ENCODE measurements at places on chromosomes 6 and 20. TPM values are rescaled to one million over a fixed set of nuclear protein-coding genes. Genes with fewer than 3 reads are reported as not detected.

The AIG1 gene
- total RNA-seq: 22.8 TPM

The EYA2 gene
- total RNA-seq: 7.6 TPM

The SLC4A11 gene
- 1.4 TPM for total RNA-seq

- H3K27ac ChIP-seq: no peak overlapping the region
- H3K27me3 ChIP-seq: no peaks in the 10 kb centered on the region
These were observed 1.3 kb upstream of the PGC start for GRCh38 chr6:41748542-41748941.

GRCh38 chr6:139742671-139743070, 368.2 kb upstream of the CITED2 start:
- H3K4me1 ChIP-seq: no peaks in the 10 kb centered on the region
- H3K27ac ChIP-seq: no peak overlapping the region
- no peaks in the 10 kb centered on the region for H3K36me3 ChIP-seq
- no peak overlapping the region for H3K4me3 ChIP-seq

DNA sequence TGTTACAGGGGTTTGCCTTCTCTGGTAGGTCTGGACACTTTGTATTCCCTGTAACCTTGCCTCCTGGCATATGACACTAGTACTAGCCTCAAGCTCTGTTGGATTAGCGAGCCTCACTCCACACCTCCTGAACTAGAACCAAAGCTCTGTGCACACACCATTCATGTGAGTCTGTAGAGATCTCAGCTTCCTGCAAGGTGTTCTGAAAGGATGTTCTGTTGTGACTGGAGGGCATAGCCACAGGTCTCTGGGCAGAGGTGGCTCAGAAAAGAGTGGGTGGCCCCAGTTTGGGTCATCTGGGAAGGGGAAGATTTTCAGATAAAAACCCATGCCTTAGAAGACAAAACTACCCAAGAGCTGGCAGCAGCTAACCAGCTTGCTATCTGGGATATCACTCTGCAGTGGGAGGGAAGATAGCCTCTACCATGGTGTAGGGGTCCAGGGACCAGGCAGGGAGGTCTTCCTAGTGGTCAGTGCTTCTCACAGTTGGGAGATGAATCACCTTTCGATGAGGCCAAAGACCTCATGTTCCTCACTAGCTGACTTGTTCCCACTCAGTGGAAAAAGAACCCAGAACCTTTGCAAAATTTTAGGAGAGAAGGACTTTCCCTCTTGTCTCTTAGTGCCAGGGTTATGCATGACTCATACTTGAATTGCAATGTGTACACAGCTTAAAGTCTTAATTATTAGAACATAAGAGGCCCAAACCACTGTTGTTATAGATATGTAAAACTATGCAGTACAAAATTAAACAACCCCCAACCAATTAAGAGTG, 41.4 kb downstream of the HLA-F start:
- no peak overlapping the region for H3K27ac ChIP-seq
- no peaks in the 10 kb centered on the region for H3K36me3 ChIP-seq
- H3K27me3 ChIP-seq: no peaks in the 10 kb centered on the region
- no peak for DNase-seq

DNA sequence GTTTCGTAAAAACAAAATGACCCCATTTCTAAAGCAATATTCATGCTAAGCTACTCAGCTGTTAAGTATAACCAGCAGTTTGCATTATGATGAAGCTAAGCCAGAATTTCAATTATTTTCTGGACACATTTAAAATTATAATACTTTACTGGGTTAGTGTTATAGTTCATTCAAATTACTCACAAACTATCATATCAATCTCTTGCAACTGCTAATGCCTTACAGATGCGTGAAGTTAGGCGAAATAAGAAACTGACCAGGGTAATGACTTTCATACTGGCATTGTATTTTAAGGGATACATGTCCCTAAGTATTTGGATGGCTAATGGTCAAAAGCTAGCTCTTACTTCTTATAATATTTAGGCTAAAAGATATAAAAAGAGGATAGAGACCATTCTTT, 249.6 kb downstream of the TSHZ2 start:
- no peak for DNase-seq
- no peak overlapping the region for H3K4me3 ChIP-seq
- no peaks in the 10 kb centered on the region for H3K4me1 ChIP-seq
- H3K36me3 ChIP-seq: no peaks in the 10 kb centered on the region

GRCh38 chr6:131182991-131183425, 47.7 kb downstream of the AKAP7 start:
- no peaks in the 10 kb centered on the region for H3K27me3 ChIP-seq
- H3K36me3 ChIP-seq: no peaks in the 10 kb centered on the region
- DNase-seq: no peak
- no peaks in the 10 kb centered on the region for H3K4me1 ChIP-seq

The SRSF12 gene
- not detected for total RNA-seq

The MDC1 gene
- 13.5 TPM for total RNA-seq

- no peaks in the 10 kb centered on the region for H3K36me3 ChIP-seq
- H3K4me3 ChIP-seq: no peak overlapping the region
- peaks cover 7% of the 10 kb centered on the region for H3K4me1 ChIP-seq
- peaks cover 41% of the 10 kb centered on the region for H3K27me3 ChIP-seq
- H3K27ac ChIP-seq: no peak overlapping the region
- DNase-seq: no peak
These were observed 30.5 kb upstream of the PHACTR3 start for GRCh38 chr20:59573837-59574236.

GRCh38 chr6:97841763-97842162, 558.7 kb upstream of the MMS22L start:
- H3K27me3 ChIP-seq: no peaks in the 10 kb centered on the region
- no peak for DNase-seq
- H3K4me3 ChIP-seq: no peak overlapping the region
- H3K4me1 ChIP-seq: no peaks in the 10 kb centered on the region
- no peak overlapping the region for H3K27ac ChIP-seq

- DNase-seq: no peak
- H3K27me3 ChIP-seq: no peaks in the 10 kb centered on the region
- H3K27ac ChIP-seq: no peak overlapping the region
- H3K4me3 ChIP-seq: no peak overlapping the region
- H3K4me1 ChIP-seq: no peaks in the 10 kb centered on the region
- no peaks in the 10 kb centered on the region for H3K36me3 ChIP-seq
These were observed 25.6 kb upstream of the IL17A start for GRCh38 chr6:52160472-52161104.

The LYRM2 gene
- 17.8 TPM for total RNA-seq

DNA sequence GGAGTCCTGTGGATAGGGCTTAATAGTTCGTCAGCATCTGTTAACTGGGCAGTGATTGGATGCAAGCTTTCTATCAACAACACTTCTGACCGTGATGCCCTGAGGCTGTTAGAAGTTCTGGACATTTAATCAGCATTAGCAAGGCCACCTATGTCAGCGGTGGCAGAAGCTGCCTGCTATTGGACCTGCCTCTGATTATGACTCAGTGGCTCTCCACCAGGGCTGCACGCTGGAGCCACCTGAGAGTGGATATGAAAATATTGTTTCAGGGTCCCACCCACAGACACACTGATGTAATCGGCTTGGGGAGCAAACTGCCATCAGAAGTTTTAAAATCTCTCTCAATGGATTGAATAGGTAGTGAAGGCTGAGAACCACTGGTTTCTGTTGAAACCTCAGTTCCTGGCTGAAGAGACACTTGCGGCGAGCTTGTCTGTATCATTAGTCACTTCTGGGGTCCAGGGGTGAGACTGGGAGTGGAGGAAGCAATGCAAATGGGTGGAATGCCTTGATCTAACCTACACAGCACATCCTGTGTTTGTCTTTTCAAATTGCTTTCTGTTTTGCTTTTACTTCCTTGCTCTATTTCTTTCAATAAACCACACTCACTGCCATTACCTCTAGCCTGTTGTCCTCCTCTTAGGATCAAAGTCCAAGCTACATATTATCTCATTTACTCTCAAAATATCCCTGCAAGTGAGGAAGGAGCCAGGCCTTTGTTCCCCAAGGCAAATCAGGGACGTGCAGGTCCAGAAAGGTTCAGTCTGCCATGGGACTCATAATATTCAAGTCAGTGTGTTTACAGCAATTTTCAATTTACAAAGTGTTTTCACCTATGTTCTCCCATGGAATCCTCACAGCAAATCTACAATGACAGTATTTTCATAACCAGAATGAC, 4.2 kb downstream of the CLIC5 start:
- H3K27ac ChIP-seq: peak overlapping the region; percentile 91
- H3K36me3 ChIP-seq: no peaks in the 10 kb centered on the region
- peaks cover 18% of the 10 kb centered on the region for H3K4me1 ChIP-seq

GRCh38 chr6:128516514-128516898, 3.9 kb downstream of the PTPRK start:
- H3K27ac ChIP-seq: peak overlapping the region; percentile 59
- H3K4me1 ChIP-seq: peaks cover 31% of the 10 kb centered on the region
- H3K4me3 ChIP-seq: no peak overlapping the region
- H3K27me3 ChIP-seq: peaks cover 4% of the 10 kb centered on the region
- no peak for DNase-seq

The EFCAB8 gene
- total RNA-seq: not detected

DNA sequence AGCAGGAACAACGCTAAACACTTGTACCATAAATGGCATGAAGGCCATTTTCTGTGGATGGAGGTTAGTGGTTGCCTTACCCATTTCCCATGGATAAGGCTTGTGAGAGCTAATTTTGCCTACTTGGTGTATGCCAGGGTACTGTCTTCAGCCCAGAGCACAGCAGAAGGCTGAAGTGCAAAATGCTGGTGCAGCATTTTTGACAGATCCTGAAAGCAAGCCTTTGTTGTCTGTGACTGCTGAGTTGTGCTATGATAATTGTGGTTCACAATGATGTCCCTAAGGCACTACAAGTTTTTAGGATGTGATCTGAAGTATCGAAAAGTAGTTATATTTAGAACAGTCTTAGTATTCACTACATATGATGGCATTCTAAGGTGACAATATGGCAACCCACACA, 14.7 kb upstream of the HMGN3 start:
- no peaks in the 10 kb centered on the region for H3K4me1 ChIP-seq
- no peak overlapping the region for H3K27ac ChIP-seq
- no peaks in the 10 kb centered on the region for H3K36me3 ChIP-seq
- H3K27me3 ChIP-seq: no peaks in the 10 kb centered on the region
- no peak for DNase-seq

- H3K4me3 ChIP-seq: no peak overlapping the region
- no peaks in the 10 kb centered on the region for H3K27me3 ChIP-seq
- DNase-seq: peak; percentile 43
- H3K27ac ChIP-seq: no peak overlapping the region
- H3K4me1 ChIP-seq: no peaks in the 10 kb centered on the region
- no peaks in the 10 kb centered on the region for H3K36me3 ChIP-seq
These were observed 203.6 kb upstream of the GMDS start for GRCh38 chr6:2448826-2449571.

- H3K4me1 ChIP-seq: no peaks in the 10 kb centered on the region
- H3K4me3 ChIP-seq: no peak overlapping the region
- H3K36me3 ChIP-seq: no peaks in the 10 kb centered on the region
These were observed 174.0 kb downstream of the MRPL14 start for GRCh38 chr6:43953256-43953655.

The LHFPL5 gene
- total RNA-seq: not detected

DNA sequence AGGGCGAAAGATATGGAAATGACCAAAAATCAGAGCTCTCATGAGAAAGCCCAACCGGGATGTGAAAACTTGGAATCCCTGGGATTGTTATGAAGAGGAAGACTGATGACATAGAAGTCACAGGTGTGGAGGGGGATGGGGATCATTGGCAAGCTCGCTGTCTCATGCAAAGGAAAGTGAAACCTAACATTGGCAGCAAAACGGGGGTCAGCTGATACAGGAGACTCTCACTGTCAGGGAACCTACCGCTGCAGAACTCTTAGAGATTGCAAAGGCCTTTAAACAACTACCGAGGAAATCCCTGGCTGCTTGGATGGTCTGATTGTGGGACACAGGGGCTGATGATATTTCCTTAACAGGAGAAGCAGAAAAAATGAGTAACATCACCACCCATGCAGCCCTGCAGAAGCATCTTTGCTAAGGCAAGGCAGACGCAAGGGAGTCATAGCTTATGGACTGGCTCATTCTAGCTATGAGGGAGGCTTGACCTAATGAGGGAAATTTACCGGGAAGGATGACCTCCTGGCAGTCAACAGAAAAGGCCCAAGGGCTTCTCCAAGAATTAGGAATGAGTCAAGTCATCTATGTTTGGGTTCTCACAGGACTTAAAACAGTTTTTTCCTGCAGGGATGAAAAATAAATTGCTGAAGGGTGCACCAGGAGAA, 7.0 kb downstream of the MUC21 start:
- H3K27ac ChIP-seq: no peak overlapping the region
- H3K27me3 ChIP-seq: no peaks in the 10 kb centered on the region
- no peaks in the 10 kb centered on the region for H3K4me1 ChIP-seq
- H3K4me3 ChIP-seq: no peak overlapping the region
- H3K36me3 ChIP-seq: no peaks in the 10 kb centered on the region
- no peak for DNase-seq

The CASS4 gene
- 1.1 TPM for total RNA-seq

Measured in transverse colon (tissue), 4 donors.